SK-N-DZ (cell line): ENCODE measurements at places on chromosomes 1 and 21.

DNA sequence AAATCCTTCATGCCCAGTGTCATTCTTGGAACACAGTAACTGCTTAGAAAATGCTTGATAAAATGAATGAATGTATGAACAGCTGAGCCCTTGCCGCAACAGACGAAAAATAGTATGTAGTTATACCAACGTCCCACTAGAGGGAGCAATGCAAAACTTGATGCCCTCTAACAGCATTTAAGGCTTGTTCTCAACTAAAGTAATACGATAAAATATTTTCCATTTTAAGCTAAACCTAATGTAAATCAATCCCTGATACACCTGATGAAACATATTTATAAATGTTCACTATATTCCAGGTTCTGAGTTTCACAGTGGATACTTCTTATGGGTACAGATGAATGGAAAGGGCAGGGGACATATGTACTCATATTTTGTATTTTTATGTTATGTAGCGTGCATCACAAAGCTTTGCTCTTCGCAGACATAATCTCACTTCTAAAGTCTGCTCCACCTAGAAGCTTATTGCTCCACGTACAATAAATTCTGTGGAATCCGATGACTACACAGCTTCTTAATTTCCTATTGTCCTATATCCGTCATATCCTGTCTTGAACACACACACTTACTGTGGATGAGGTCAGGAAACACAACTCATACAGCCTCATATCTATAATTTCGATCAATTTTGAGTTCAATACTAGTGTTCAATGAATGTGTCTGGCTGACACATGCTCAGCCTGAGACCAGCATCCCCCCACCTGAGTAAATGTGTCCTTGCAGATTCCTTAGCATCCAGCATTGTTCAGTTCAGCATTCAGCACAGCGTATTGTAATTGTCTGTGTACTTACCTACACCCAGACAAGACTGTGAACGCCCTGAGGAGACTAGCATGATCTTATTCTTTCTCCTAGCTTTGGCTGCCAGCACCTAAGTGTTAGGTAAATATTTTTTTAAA is 4.4 kb upstream of the UTP25 start:
- DNase-seq, result peak; percentile 59

- no peak for DNase-seq
Observed at GRCh38 chr1:56189946-56190805, 389.2 kb downstream of the PLPP3 start.

- DNase-seq, result no peak
Observed at GRCh38 chr1:157117527-157118057, 18.0 kb upstream of the ETV3L start.

- DNase-seq, result peak; percentile 38
Observed at GRCh38 chr1:32724678-32725614, 22.4 kb upstream of the SYNC start.

GRCh38 chr1:115697619-115698018 is 55.8 kb downstream of the VANGL1 start:
- no peak for DNase-seq

DNA sequence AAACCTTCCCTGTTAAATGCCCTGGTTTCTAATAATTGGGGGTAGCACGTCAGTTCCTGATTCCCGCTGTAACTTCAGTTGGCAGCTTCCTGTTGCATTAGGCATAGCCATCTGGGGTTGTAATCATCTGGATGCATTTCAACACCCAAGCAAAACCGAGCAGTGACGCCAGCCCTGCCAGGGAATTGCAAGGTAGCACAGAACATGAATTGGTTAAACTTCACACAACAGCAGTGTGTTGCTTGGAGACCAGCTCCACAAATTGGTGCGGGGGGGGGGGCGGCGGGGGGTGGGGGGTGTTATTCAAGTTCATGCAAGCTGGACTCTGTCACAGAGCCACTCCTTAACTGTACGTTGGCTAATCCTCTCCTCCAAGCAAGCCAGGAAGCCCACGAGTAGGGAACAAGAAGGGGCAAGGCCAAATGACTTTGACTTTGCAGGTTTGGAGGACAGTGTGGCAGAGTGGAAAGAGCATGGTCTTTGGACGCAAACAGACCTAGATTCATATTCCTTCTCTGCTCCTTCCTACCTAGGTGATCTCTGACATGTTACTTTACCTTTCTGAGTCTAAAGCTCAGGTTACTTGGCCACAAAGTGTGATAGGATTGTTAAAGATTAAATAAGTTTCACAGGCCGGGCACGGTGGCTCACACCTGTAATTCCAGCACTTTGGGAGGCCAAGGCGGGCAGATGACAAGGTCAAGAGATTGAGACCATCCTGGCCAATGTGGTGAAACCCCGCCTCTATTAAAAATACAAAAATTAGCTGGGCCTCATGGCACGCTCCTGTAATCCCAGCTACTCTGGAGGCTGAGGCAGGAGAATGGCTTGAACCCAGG is 4.7 kb downstream of the LAX1 start:
- DNase-seq, result no peak

GRCh38 chr1:59201341-59201740 is 95.6 kb upstream of the FGGY start:
- DNase-seq, result no peak

DNA sequence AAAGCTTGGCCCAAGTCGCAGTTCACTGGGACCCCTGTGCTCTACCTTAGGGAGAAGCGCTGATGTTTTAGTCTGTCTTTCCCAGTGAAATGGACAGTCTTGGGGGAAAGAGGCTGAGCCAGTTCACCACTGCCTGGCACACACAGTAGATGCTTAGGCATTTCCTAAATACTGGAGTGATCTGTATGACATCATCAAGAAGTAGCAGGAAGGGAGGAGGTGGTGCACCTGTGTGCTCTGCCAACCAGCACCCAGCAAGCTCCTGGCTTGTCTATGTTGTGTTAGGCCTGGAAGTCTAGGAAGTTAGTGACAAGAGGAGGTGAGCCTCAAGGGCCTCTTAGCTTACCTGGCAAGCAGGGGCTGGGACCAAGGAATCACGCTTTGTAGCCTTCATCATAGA is 158.2 kb upstream of the NFIA start:
- DNase-seq, result no peak

DNA sequence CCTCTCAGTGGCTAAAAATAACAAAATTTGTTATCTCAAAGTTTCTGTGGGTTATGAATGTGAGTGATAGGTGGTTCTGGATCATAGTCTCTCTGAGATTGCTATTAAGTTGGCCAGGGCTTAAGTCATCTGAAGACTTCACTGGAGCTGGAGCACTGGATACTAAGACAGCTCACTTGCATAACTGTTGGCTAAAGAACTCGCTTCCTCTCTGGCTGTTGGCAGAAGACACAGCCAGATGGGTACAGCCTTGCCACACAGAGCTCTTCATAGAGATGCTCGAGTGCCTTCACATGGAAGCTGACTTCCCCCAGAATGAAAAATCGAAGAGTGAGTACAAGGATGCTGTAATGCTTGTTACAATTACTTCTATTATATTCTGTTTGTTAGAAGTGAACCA is 333.8 kb downstream of the ZP4 start:
- DNase-seq, result no peak

DNA sequence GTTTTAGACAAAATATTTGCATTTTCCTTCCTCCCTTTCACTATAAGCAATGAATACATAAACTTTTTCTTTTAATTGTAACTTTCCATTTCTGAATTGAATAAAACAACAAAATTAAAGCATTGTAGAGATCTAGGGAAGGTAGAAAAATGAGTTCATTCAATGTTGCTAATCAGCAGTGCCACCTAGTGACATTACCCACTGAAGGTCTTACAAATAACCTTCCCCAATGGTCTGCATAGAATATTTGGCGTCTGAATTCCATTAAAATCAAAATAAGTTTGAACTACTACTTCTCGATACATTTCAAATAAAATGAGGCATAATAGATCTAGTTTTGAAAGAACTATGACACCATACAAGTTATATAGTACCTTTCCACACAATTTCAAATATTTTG is 19.6 kb downstream of the FH start:
- peak; percentile 29 for DNase-seq

DNA sequence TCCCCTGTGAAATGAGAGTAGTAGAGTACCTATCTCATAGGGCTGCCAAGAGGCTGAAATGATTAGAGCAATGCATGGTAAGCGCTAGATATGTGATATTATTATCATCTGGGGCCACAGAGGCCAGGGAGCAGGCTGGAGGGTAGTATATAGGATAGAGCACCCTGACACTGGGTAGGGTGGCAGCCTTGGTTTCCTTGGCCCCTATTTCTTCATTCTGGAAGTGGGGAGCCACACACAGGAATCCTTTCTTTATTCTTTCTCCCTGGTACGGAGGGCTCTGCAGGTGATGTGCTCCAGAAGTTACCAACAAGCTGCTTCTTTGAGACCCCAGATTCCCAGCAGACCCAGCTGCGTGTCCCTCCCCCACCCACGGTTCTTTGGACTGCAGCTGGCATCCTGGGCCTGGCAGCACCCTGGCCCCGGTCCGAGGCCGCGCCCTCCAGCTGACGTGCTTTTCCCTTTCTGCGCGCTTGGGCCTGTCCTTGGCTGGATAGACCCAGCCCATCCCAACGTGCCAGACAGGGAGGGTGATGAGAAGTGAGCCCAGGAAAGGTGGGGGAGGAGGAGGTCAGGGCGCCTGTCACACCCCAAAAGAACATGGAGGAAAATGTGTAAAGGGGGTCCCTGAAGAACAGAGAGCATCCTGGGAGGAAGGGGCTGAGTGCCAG is 18.2 kb downstream of the INAVA start:
- DNase-seq, result no peak

DNA sequence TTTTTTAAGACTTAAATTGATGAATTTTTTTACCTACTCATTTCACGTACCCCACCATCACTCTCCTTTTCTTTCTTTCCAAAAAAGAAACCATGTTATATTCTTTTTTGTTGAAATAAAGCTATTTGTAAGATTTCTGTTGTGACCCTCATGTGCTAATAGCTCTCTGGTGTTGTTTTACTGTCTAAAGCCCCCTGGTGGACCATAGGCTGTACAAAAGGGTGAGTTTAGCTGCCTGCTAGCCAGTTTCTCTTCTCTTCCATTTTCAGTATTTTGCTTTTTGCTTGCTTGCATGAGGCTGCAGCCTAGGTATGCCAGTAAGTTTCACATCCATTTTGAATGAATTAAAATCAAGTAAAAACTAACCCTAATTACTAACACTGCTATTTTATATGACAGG is 15.6 kb upstream of the VAMP3 start:
- DNase-seq, result no peak

DNA sequence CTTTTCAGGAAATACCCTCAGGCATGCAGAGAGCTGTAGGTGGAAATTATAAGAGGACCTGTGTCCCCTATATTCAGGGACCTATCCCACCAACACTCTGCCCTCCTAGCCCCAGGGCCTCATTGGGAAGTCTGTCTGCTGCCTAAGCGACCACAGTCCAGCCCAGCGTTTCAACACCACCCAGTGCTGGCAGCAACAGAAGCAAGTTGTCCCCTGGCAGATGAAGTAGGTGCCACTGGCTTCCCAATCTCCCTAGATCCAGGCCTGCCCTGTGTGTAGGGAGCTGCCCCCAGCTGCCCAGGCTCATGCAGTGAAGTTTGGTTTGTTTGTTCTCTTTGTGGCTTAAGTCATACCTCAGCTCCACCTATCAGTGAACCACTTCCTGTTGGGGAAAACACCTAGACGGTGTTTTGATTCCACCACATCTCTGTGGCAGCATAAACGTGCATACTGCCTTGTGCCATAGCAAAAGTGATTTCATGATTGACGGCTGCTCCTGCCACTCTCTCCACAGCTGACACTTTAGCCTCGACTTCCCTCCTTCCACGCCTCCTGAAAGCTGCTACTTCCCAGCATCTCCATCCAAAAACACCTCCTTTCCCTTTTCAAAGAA is 8.1 kb upstream of the LEFTY1 start:
- no peak for DNase-seq

- DNase-seq, result no peak
Observed at GRCh38 chr1:99352821-99353220, 88.5 kb downstream of the PLPPR4 start.

GRCh38 chr1:107413951-107414350 is 273.1 kb downstream of the NTNG1 start:
- DNase-seq, result no peak

DNA sequence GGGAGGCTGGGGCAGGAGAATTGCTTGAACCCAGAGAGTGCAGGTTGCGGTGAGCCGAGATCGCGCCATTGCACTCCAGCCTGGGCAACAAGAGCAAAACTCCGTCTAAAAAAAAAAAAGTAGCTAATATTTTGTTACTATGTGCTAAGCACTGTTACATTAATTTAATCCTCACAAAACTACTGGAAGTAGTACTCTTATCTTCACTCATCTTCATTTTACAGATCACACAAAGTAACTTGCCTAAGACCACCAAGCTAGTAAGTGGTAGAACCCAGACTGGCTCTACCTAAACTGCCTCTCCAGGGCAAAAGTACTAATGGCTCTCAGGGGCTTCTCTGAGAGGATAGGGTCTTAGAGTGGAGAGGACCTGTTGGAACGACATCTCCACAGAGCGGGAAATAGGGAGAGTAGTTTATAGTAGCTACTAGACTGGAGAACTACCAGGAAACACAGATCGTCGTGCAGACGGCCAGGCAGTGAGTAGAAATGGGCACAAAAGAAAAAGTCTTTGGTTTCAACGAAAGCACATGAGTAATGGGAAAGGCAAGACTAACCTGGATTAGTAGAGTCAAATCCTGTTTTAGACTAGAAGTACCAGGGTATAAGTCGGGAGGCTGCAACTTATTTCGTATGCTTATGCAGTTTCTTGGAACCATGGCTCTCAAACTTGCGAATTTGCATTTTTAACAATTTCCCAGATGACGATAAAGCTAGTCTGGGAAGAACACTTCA is 1.4 kb downstream of the CLCC1 start:
- no peak for DNase-seq

GRCh38 chr1:201298396-201299381 is 15.4 kb downstream of the PKP1 start:
- DNase-seq, result no peak

GRCh38 chr1:154590756-154591155 is 17.2 kb downstream of the ADAR start:
- no peak for DNase-seq

GRCh38 chr1:179760521-179760920 is 17.4 kb downstream of the FAM163A start:
- peak; percentile 62 for DNase-seq

- DNase-seq, result peak; percentile 70
Observed at GRCh38 chr1:62131093-62131725, 63.4 kb upstream of the L1TD1 start.
